Activated T-helper 1 cell treated with anti-CD3 and anti-CD28 coated beads, Interleukin-2, amount 50 U/mL, for 16 hours (primary cell): ENCODE measurements at places on chromosomes 12 and 14.

- DNase-seq = no peak
Measured at GRCh38 chr12:100632445-100632892, 59.0 kb downstream of the GAS2L3 start.

DNA sequence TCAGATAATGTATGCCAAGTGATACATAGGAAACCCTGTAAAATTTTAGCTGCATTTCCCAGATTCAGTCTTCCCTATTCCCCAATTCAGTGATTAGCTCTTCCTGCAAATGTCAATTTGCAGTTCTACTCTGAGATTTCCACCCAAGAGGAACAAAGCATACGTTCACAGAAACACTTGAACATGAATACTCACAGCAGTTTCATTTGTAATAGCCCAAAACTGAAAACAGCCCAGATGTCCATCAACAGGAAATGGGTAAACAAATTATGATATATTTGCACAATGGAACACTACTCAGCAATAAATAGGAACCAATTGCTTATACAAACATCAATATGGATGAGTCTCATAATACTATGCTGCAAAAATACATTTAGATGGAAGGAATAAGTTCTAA, 194.2 kb downstream of the GXYLT1 start:
- DNase-seq = no peak

GRCh38 chr12:120846721-120847120, 57.4 kb downstream of the SPPL3 start:
- no peak for DNase-seq

- DNase-seq = no peak
Measured at GRCh38 chr12:81337886-81338285, 260.0 kb downstream of the ACSS3 start.

DNA sequence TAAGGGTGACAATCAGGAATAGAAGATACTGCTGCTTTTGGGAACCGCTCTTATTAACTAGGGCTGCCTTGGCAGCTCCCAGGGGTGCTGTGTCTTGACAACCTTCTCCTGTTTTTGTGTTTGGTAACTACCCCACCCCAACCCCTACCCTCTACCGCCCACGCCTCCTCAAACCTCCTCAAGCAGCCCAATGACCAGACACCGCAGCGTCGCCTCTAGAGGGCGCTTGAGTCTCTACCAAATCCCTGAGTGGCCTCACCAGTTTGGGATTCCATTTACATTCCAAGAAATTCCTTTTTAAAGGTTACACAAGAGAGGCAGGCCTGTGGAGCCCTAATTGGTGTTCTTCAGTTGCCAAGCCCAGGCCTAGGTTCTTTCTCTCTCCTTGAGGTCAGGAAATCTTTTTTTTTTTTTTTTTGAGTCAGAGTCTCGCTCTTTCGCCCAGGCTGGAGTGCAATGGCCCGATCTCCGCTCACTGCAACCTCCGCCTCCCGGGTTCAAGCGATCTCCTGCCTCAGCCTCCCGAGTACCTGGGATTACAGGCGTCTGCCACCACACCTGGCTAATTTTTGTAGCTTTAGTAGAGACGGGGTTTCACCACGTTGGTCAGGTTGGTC, 72.4 kb upstream of the USP44 start:
- DNase-seq = no peak

DNA sequence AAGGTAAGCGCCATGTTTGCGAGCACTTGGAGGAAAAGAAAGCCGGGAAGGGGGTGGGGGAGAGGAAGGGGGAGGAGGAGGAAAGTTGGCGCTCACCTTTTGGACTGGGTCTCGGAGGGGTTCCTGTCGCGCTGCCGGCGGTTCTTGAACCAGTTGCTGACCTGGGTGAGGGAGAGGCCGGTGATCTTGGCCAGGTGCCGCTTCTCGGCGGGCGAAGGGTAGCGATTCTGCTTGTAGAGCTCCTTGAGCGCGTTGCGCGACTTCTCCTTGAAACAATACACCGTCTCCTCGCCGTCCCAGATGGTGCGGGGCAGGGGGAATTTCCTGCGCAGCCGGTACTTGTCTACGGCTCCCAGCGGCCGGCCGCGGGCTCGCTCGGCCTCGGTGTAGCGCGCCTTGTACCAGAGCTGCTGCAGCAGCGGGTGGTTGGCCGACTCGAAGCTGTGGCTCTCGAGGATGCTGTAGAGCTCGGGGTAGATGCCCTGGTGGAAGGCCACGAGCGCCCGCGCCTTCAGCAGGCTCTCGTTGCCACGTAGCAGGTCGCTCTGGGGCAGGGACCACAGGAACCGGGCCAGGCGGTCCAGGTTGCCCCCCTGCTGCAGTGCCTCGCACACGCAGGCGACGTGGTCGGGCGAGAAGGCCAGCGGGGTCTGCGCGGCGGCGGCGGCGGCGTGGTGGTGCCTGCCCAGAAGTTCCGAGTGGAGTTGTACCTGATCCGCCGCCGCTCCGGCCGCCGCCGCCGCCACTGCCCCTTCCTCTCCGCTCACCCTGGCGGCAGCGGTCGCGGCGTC, 840 bp downstream of the SIX4 start:
- no peak for DNase-seq

- DNase-seq = no peak
Measured at GRCh38 chr14:96421236-96421635, 29.3 kb downstream of the AK7 start.
